ENCODE measurements at places on chromosomes 5 and 9. TPM values are rescaled to one million over a fixed set of nuclear protein-coding genes. Genes with fewer than 3 reads are reported as not detected.

GRCh38 chr5:148961261-148962199 lies 101.3 kb downstream of the SH3TC2 start:
- no peak for DNase-seq
- H3K27me3 ChIP-seq, result no peaks in the 10 kb centered on the region
- no peak overlapping the region for H3K27ac ChIP-seq
- H3K36me3 ChIP-seq, result no peaks in the 10 kb centered on the region

DNA sequence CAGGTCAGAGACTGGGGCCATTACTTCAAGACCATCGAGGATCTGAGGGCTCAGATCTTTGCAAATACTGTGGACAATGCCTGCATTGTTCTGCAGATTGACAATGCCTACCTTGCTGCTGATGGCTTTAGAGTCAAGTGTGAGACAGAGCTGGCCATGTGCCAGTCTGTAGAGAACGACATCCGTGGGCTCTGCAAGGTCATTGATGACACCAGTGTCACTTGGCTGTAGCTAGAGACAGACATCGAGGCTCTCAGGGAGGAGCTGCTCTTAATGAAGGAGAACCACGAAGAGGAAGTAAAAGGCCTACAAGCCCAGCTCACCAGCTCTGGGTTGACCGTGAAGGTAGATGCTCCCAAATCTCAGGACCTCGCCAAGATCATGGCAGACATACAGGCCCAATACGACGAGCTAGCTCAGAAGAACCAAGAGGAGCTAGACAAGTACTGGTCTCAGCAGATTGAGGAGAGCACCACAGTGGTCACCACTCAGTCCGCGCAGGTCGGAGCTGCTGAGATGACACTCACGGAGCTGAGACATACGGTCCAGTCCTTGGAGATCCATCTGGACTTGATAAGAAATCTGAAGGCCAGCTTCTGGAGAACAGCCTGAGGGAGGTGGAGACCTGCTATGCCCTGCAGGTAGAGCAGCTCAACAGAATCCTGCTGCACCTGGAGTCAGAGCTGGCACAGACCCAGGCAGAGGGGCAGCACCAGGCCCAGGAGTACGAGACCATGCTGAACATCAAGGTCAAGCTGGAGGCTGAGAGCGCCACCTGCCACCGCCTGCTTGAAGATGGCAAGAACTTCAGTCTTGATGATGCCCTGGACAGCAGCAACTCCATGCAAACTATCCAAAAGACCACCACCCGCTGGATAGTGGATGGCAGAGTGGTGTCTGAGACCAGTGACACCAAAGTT lies 9.3 kb downstream of the NIPBL start:
- H3K36me3 ChIP-seq, result no peaks in the 10 kb centered on the region
- no peak for DNase-seq
- no peaks in the 10 kb centered on the region for H3K27me3 ChIP-seq
- H3K4me3 ChIP-seq, result no peak overlapping the region
- no peak overlapping the region for H3K27ac ChIP-seq

DNA sequence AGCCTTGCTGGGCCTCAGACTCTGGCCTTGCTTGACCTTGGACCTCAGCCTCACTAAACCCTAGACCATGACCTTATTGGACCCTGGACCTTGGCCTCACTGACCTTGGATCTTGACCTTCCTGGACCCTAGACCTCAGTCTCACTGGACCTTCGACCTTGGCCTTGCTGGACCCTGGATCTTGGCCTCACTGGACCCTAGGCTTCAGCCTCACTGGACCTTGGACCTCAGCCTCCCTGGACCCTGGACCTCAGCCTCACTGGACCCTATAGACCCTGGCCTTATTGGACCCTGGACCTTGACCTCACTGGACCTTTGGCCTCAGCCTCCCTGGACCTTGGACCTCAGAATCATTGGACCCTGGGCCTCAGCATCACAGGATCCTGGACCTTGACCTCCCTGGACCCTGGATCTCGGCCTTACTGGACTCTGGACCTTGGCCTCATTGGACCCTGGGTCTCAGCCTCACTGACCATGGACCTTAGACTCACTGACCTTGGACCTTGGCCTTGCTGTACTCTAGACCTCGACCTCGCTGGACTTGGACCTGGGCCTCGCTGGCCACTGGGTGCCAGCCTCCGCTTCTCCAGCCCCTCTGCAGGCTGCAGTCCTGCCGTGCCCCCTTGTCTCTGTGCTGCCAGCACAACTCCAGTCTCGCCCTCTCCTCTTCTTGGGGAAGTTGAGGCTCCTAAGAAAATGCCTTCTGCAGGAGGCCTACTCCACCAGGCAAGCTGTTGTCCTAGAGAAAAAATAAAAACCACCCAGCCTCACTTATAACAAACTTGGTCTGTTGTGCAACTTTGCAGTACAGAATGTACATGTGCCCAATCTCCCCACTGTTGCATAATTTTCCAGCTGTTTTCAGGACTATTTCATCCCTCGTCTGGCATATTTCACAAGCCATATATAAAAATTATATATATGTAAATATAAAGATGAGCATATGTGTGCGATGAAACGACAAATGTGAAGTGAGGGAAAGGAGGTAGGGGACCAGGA lies 11.0 kb upstream of the ADAMTS2 start:
- DNase-seq, result no peak
- H3K4me1 ChIP-seq, result peaks cover 13% of the 10 kb centered on the region
- no peaks in the 10 kb centered on the region for H3K27me3 ChIP-seq
- H3K4me3 ChIP-seq, result no peak overlapping the region

The INSYN2B gene
- 0.25 TPM for total RNA-seq

DNA sequence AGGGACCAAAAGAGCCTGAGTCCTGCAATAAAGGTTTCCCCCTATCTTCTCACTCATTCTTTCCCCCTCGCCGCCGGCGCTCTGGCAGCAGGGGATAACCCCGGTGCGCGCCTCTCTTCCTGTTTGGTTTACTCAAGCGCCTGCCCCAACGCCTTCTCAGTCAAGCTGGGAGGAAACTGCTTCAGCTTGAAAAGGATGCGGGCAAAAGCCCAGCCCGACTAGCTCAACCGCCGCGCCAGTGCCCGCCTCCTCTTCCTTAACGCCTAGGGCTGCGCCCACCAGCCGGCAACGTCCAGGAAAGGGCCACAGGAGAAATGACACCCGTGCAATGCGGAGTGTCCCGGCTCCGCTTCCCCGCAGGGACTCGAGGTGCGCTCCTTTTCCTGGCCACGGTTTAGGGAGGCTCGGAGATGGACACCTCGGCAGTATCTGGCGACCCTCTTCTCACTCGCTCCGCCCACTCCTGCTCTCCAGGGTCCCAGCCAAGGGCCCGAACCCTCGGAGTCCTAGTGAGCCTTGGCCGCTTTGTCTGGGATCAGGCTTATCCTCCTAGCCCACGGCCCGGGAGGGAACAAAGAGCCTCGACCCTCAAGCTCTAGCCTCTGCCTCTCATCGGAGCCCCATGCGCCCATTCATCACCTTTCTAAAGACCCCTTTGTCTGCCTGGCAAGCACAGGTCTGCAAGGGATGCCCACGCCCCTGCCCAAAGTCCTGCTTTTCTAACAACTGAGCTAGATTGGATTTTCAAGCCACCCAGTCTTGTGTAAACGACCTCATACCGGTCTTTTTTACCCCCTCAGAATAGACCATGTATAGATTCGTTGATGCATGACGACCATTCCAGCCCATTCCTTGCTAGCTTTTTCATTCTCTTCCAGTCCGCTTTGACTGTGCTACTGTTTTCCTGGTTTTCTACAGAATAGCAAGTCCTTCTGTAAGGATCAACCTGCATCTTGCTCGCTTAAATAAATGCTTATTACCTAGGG lies 2.0 kb downstream of the ST8SIA4 start:
- H3K27me3 ChIP-seq, result no peaks in the 10 kb centered on the region
- H3K4me3 ChIP-seq, result peak overlapping the region; percentile 63
- no peak for DNase-seq
- H3K27ac ChIP-seq, result peak overlapping the region; percentile 80
- H3K36me3 ChIP-seq, result no peaks in the 10 kb centered on the region

- DNase-seq, result no peak
- no peaks in the 10 kb centered on the region for H3K4me1 ChIP-seq
- H3K4me3 ChIP-seq, result no peak overlapping the region
- H3K36me3 ChIP-seq, result no peaks in the 10 kb centered on the region
- no peaks in the 10 kb centered on the region for H3K27me3 ChIP-seq
- no peak overlapping the region for H3K27ac ChIP-seq
Observed at GRCh38 chr9:20579524-20580314, 42.6 kb downstream of the MLLT3 start.

DNA sequence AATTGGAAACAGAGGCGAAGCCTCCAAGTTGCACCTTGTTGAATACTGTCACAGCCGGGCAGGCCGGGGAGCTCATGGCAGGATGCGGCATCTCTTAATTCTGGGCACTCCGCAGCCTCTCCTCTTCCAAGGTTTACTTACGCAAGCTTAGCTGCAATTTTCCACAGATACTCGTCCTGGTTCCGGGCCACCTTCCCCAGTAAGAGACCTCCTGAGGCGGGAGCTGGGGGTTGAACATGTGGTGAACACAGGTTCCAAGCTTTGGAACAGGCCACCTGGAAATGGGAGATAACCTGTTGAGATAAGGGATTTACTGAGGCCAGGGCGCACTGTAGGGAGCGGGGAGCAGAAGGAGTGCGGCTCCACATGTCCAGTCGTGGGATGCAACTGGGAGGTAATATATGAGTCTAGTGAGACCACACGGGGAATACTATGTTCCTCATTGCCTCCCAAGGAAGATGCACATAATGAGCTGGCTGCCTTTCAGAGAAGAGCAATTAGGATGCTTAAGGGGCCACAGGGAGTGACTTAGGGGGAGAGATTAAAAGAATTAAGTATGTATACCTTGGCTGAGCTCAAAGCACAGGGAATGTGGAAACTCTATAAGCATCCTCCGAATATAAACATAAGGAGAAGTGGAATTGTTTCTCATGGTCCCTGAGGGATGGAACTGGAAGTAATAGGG lies 335.2 kb downstream of the CWC27 start:
- peak overlapping the region; percentile 57 for H3K4me3 ChIP-seq
- H3K27me3 ChIP-seq, result no peaks in the 10 kb centered on the region
- H3K36me3 ChIP-seq, result no peaks in the 10 kb centered on the region
- no peaks in the 10 kb centered on the region for H3K4me1 ChIP-seq

DNA sequence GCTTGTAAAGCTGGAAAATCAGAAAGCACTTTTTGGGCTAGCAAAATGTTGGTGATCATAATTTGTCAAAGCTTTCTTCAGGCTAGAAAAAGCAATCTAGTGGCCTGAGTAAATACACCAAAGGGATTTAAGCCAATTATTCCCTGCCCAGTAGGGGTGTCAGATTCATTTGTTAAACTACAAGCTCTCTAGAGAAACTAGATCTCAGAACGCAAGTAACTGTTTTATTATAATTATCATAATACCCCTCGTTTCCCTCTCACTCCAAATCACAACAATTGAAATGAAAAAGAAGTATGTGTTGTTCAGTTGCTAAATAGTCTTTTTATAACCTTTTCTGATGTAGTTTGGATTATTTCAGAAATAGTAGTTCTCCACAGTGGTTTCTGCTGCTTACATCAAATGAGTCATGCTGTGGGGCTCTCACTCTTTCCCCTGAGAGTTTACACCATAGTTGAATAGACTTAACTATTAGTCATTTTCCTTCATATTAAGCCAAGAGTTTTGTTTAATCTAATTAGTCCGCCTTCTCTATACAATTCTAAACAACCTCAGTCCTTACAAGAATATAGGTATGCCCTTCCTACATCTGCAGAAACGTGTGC lies 918.6 kb upstream of the DMAC1 start:
- H3K4me3 ChIP-seq, result no peak overlapping the region
- H3K36me3 ChIP-seq, result no peaks in the 10 kb centered on the region
- H3K27me3 ChIP-seq, result no peaks in the 10 kb centered on the region
